Stimulated activated CD4-positive, alpha-beta T cell treated with anti-CD3 and anti-CD28 coated beads, Interleukin-1b, Interleukin-23, amount 100 ng/mL, for 24 hours (primary cell): ENCODE measurements at places on chromosomes 4 and X.

DNA sequence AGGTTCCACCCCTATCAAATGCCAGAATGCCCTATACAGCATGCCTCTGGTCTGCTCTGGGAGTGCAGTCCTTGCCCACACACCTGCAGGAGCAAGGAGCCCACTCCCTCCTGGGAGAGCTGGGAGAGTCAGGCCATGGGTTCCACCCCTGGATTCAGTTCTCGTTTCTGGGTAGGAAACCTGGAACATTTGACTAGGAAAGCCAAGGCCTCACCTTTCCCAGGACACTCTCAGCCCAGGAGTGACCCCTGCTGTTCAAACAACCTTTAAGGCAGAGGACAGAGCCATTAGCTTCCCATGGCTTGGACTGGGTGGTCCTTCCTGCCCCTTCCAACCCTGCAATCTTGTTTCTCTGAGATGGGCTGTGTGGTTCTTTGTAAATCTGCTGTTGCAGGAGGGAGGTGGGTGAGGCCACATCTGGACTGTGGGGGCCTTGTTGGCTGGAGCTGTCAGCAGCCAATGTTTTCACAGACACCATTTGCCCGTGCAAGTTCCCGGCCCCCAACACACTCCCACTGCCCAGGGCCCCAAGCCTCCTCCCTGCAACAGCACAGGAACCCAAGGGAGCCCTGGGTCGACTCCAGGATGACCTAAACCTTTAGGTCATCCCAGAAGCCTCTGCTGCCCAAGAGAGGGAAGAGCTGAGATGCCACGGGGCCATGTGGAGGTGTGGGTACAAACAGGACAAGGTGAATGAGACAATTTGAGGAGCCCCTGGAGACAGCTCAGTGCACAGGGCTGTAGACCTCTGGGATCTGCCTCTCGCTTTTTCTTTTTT lies 104.4 kb downstream of the PJA1 start:
- no peak for DNase-seq

DNA sequence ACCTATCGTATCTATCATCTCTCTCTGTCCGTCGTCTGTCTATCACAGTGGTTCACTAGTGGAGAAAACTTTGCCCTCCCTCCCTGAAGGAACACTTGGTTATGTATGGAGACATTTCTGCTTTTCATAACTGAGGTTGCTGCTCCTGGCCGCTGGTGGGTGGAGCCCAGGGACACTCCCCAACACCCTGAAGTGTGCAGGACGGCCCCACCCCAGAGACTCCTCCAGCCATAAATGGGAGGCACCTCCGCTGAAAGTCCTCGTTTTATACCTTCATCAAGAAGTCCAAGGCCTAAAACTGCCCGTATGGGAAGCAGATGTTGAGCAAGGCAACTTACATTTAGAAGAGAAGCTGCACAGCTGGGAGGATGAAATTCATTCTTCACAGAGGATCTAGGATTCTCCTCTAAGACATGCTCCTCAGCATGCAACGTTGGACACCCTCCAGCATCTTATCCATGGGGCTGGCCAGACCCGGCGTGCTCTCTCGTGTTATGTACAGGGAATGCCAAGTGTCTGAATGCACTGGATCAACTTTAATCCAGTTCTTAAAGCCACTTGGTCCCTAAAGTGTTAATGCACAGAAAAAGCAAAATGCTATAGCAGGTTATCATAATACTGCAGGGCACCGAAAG lies 43.5 kb downstream of the PRKX start:
- no peak for DNase-seq

- no peak for DNase-seq
These were observed 40.2 kb upstream of the SULT1B1 start for GRCh38 chr4:69800599-69800998.

DNA sequence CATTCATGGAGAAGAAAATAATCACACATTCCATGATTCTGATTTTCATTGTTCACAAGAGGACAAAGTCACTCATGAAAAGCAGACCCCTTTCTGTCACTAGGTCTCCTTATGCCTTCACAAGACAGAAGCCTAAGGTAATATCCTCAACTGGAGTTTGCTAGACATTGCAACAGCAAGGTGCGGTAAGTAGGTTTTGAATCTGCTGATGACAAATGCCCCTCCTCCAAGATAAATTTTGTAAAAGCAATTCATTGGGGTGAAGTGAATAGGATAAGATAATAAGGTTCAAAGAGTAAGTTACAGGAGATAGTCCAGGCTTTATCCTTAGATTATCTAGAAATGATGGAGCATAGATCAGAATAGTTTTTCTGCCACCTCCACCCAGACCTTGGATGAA lies 16.1 kb upstream of the CYP2U1 start:
- DNase-seq: no peak

DNA sequence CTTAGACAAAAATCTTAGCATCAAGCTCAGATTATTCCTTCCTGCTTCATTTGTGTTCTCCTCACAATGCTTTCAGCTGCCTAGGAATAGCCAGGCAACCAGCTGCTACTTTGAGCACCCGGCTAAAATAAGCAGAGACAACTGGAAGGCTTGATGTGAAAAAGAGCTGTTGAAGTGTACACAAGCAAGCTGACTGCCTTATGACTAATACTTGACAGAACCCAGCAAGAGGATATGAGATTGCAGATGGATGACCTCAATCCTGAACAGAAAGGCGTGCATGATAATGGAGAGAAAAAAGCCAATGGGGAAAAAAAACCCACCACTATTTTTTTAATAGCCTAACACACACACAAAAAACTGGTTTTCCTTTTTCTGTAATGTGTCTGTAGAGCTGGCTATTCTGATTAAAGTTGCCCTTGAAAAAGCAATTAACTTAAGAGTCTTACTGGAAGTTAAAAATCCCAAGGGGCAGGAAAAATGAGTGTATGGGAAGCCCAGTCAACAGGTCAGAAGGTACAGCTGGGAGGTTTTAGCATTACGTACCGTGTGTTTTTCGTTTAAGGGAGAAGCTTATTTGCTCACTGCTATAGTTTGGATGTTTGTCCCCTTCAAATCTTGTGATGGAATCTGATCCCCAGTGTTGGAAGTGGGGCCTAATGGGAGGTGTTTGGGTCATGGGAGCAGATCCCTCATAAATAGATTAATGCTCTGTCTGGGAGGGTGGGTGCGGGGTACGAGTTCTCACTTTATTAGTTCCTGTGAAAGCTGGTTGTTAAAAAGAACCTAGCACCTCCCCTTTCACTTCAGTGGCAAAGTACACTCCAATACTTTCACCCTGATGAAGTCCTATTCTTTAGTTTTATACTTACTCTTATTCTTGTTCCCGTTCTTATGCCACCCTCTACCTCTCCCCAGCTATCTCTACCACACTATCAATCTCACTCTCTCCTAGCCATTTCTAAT lies 37.1 kb upstream of the HERC6 start:
- no peak for DNase-seq

GRCh38 chrX:34875204-34875603 lies 67.4 kb upstream of the FAM47B start:
- no peak for DNase-seq

- DNase-seq: no peak
These were observed 1253.7 kb downstream of the TECRL start for GRCh38 chr4:63155561-63155960.

DNA sequence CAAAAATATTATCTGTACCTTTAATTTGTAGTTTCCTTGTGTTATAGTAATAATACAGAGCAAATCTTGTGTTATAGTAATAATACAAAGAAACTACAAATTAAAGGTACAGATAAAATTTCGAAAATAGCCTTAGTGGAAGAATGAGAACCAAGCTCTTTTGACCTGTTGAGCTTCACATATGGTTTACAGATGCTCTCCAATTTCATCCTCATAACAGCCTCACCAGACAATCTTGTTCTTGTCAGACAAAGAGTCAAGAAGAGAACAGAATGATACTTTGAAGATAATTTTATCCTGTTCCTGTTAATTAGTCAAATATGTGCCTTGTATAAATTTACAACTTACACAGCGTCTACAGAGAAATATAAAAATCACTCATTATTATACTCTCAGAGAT lies 12.8 kb downstream of the ATXN3L start:
- no peak for DNase-seq

- DNase-seq: no peak
These were observed 76.5 kb upstream of the BOD1L1 start for GRCh38 chr4:13704035-13704434.

DNA sequence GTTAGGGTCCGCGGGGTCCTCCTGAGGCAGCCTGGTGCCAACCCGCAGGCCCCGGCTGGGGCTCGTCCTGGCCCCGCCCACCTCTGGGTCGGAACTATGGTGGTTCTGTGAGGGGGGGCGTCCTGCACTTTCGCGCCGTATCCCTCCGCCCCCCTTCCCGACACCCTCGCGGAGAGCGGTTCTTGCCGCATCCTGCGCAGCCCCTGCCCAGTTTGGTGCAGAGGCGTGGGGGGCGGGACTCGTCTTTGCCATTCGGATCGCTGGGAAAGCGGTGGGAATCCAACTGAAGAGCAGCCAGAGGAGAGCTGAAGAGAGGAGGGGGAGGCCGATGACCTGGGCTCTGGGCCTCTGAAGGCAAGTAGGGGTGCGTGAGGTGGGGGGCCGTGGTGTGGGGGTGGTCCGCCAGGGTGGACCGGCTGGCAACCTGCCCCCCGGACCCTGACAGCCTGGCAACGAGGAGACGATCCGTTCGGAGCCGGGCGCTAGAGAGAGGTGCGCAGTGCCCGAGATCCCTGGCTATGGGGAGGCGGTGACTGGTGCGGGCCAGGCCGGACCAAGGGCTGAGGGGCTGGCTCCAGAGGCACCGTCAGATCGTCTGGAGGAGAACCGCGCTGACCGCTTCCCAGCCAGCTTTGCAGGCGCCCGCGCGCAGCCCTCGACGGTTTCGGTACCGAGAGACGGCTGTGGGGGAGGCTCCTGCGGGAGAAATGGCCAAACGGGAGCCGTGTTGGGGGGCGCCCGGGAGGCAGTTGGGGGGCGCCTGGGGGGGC lies at the start of gene GPRASP1:
TSS of gene GPRASP1 (plus strand) at position 242 of the 770 bp plus-strand sequence. CDS start 2,431 bp downstream, outside the sequence.
- peak; percentile 20 for DNase-seq

DNA sequence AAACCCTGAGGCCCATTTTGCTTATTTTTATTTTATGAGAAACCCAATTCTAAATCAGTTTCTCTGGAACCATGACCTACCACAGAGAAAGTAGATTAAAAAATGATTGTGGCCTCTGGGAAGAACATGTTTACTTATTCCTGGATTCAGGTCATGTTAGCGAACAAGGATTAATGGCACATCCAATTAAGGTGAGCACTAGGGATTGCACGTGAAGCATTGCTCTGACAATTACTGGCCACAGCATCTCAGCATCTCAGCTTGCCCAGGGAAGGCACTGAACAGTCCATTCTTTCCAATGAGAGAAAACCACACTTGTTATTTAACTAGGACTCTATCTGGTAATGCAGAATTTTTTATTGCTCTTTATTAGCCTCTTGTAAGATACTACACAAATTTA lies 119.8 kb downstream of the ZNF330 start:
- DNase-seq: no peak

DNA sequence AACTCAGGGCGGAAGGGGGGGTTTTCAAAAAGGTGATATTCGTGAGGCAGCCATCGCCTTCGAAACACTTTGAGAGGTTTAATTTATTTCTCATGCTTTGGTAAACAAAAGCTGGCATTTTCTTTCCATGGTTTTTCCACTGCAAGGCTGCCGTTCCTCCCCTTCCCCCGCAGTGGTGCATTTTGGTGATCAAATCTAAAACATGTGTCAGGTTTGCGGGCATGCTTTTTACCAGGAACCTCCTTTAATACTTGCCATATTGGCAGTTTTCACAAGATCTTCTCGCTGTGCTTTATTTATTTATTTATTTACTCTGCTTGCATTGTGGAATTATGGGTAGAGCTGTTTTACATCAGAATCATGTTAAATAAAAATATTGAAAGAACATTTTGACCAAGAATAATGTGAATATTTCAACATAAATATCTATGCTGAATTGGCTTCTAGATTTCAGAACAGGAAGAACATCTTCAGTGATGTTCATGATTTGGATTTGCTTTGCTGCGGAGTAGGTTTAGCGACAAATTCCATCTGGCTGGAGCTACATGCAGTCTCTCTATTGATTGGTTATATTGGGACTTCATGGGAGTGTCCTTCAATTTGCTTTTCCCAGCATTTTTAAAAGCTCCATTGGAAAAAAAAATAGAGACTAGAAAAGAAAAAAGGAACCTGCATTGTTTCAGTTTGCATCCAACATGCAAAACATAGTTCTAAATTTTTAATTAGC lies 54.4 kb downstream of the STOX2 start:
- no peak for DNase-seq

DNA sequence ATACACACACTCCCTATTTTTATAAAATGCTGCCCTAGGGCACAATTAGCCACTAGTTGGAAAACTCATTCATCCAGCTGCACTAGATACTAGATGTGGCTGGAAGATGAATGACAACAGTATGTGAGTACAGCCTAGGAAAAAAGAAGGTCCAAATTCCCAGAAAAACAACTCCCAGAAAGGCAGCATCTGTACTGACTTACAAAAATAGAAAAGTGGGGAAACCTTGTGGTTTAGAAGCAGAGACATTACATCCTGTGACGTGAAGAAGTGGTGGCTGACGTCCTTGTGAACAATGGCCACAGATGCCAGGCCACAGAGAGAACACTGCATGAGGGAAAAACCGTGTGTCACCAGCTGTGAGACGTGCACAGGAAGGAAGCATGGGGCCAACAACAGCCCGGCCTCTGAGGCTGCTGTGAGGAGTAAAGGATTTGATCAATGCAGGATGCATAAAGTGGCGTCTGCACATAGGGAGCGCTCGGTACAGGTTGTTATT lies 81.2 kb downstream of the SPRY1 start:
- no peak for DNase-seq

DNA sequence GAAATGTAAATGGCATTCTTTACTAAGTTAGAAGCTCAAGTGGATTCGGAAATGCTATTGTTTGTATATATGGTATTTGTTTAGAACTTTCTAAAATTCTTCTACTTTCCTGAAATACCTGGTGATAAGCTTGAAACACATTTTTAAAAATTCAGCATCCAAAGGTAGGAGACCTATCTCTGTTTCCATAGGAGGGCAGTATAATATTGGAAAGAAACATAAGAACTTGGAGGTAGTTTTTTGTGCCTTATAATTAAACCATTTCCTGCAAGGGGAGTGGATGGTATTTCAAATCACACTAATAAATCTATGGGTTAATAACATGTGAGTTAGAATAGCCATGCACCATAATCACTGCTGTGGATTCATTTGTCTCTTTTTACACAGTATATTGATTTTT lies 217.4 kb upstream of the AADAT start:
- DNase-seq: no peak

- no peak for DNase-seq
These were observed 62.4 kb downstream of the LIMCH1 start for GRCh38 chr4:41600243-41600912.

DNA sequence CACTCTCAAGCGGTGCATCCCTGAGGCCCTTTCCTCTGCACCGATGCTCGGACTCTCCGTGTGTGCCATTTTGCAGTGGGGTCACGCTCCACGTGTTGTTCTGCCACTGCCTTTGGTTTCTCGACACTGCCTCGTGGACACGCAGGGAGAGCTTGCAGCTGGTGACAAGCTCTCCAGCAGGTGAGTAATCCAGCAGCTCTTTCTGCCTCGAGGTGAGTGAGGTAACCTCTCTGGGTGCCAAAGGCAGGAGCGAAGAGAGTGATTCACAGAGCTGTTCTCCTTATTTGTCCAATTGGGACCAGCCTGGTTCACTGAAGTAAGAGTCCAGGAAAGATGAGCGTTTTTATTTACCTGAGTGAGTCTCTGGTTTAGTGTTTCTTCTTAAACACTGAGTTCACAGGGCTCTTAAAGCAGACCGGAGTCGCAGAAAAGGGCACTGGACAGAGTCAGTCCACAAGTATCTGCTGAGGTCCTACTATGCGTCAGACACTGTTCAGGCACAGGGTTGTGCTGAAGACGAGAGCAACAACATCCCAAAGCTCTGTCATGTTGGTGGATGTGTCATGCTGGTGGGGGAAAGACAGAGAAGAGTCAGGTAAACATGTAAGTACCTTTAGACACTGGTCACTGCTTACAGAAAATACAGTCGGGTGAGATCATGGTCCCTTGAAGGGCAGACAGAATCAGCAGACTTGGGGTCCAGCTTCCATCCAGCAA lies 61.8 kb downstream of the FHDC1 start:
- no peak for DNase-seq
